ENCODE measurements at places on chromosomes 6 and 20.

- DNase-seq: no peak
These were observed 38.0 kb downstream of the TNFAIP3 start for GRCh38 chr6:137904822-137905617.

GRCh38 chr6:17349427-17349826 lies 44.0 kb upstream of the CAP2 start:
- DNase-seq: no peak

- no peak for DNase-seq
These were observed 136.4 kb upstream of the ARMC2 start for GRCh38 chr6:108711826-108712225.

GRCh38 chr6:166173281-166173951 lies 5.8 kb upstream of the TBXT start:
- DNase-seq: no peak

GRCh38 chr6:158999154-158999665 lies 792 bp downstream of the RSPH3 start:
- no peak for DNase-seq

Data from hypothalamus (tissue), 51 donors.